Inflammatory macrophage (primary cell): ENCODE measurements at places on chromosomes 5 and 9.
A peak's percentile ranks its signal among the peaks of the same experiment; 100 is the strongest.

- no peak for DNase-seq
Observed at GRCh38 chr5:138755084-138755748, 2.0 kb downstream of the CTNNA1 start.

DNA sequence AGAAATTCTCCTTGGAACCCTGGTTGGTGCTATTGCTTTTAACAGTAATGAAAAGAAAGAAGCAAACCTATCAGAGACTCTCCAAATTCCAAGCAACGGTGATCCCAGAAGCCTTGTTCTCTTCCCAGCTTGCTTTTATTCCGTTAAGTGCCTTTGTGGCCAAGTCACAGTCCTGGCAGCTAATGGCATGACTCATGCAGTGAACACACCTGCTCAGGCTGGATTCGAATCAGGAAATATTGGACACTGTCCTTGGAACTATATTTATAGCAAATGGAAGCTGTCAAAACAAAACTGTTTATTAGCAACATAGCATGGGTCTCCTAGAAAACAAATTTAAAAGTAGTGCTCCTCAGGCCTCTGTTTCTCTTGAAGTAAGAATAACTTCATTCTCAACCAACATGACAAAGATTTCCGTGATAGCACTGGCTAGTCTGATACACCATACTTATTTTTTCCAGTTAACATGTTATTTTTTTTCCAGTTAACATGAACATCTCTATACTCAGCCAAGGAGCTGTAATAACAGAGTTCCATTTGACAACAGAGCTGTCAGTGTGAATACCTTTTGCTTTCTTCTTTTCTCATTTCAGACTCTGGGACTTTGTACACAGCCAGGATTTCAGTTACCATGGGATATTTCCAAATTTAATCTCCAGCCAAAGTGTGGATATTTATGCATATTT, 502.4 kb downstream of the GADD45G start:
- no peak for DNase-seq

DNA sequence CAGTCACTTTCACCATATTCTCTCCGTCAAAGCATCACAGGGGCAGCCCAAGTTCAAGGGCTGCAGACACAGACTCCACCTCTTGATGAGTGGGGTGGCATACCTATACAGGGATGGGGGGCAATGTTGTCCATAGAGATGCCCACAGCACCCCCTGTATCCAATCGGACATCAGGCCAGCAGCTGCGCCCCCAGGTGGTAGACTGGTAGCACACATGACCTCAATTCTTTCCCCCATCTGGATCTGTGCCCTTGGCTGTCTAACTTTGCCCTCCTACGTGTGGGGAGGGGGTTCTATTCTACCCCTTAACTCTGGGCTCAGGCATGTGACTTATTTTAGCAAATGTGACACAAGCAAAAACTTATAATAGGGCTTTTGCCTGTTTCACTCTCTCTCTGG, 84.0 kb upstream of the SLC25A48 start:
- DNase-seq: no peak

DNA sequence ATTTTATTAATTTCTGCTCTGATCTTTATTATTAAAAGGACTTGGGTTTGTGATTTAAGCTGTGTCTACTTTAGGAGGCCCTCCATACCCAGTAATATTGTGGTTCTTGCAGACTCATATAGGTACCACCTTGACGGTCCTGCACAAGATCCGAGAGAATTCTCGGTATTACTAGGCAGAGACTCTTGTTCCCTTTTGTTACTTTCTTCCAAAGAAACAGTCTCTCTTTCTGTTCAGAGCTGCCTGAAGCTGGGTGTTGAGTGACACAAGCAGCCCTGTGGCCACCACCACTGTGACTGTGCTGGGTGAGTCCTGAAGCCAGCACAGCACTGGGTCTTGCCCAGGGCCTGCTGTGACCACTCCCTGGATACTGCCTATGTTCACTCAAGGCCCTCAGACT, 666.6 kb downstream of the SEMA5A start:
- DNase-seq: no peak

DNA sequence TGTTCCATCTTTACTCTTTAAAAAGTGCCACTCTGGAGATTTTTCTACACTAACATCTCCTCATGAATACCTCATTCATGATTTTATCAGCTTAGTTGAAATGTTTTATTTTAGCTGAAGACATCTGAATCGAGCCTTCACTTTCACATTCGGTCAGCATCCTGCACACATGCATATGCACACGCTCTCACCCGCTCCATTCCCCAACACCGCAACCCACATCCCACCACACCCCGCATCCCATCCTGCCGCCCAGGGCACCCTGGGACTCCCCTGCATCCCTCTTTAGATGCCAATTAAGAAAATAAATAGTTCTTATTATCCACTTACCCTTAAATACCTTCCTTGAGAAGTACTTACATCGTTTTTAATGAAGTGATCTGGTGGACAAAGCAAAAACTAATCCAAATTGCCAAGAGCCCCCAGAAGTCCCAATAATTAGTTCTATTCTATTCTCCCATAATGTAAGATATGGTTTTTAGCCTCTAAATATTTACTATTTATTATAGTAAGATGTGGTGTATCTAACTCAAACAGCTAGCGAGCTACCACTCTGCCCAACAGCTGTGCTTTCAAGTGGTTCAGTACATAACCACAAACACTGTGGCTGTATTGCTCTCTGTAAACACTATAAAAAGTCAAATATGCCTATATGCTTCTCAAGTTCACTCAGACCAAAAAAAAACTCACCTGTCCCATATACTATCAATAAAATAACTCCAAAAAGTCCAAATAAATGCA, 38.2 kb downstream of the GZMK start:
- no peak for DNase-seq

- DNase-seq: no peak
Observed at GRCh38 chr5:78603636-78604175, 44.9 kb downstream of the LHFPL2 start.

DNA sequence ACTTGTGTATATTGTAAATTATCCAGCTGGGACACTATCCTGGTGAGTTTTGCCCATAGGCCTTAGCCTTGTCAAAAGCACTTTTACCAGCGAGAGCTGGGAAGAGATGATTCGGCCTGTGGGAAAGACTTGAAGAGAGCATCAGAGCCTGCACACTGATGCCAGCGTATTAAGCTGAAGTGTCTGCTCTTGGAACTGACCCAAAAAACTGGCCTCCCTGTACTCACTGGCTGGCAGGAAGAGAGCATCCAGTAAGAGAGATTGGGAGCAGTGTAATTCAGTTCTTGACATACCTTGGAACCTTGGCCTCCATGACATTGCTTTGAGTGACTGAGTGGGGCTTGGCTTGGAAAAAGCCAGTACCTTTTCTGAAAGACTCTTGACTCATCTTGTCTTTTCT, 73.7 kb downstream of the ZNF462 start:
- DNase-seq: no peak

DNA sequence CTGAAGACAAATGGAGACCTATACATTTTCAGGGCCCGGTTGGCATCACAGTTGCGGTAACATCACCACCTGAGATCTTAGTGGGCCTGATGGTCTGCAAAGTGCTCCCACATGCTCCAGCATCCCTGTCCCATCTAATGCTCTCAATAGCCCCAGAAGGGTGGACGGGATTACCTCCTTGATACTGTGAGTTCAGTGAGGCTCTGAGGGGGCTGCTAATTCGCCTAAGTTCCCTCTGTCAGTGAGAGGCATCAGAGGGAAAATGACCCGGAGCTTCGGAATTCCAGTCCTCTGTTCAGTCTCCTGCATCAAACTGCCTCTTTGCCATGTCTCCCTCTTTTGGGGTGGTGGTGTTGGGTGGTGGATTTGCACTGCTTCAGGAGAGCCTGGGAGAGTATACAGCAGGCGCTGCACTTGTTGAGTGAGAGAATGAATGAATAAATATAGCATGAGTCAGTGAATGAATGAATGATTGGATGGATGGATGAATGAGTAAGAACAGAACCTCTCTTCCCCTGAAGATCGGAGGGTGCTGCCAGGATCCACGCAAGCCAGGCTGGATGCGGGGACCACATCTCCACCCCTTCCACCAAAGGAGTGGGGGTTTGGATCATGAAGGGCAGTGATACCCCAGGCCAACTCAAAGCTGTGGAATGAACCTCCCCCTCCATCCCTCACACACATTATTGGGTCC, 141.0 kb downstream of the GABBR2 start:
- no peak for DNase-seq

GRCh38 chr5:113382731-113383130, 52.1 kb downstream of the TSSK1B start:
- no peak for DNase-seq

DNA sequence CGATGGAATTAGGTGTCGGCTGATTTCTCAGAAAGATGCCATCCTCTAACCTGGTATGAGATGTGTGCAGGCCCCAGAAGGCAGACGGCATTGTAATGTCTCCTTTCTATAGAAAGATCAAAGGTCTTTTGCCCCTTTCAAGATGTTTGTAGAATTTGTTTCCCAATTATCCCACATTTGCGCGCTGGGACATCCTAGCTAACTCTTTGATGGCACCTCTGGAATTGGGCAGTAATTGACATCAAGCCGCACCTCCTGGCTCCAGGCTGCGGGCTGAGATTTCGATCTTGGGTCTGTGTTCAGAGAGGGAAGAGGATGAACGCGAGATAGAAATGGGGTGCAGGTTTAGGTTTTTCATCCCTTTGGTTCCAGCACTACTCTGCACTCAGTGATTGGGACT, 84.8 kb upstream of the LMX1B start:
- no peak for DNase-seq

DNA sequence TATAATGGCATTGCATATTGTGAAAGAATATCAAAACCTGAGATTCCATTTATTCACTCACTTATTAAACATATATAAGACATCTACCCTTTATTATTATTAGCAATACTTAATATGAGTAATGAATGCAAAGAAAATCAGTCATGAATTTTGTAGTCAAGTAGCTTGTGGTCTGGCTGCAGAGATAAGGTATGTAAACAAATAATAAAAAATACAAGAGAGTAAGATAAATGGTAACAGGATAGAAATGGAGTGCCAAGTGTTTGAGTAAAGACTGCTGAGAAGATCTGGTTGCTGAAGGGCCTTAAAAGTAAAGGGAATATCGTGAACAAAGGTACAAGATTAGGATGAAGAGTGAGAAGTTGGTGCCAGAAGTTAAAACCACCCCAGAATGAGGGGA, 18.4 kb downstream of the TRIM32 start:
- no peak for DNase-seq

GRCh38 chr5:173602423-173602822, 14.0 kb downstream of the BOD1 start:
- peak; percentile 9 for DNase-seq

DNA sequence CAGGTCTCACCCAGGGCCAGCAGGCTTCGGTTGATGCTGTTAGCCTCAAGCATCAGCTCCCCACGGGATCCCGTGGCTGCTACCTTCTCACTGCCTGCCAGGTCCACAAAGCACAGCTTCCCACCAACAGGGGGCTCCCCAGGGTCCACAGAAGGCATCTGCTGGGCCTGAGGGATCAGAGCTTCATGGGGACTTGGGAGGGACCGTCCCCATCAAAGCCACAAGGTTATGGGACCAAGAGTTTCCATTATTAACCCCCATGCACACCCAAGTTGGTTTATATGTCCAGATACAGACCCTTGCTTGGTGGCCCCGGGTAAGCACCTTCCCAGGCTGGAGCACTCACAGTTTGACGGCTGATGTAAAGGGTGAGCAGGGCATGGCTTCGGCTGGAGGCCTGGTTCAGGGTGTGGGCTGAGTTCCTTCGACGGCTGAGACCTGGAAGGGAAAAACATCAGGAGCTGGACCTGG, 3.0 kb downstream of the KIF12 start:
- no peak for DNase-seq

DNA sequence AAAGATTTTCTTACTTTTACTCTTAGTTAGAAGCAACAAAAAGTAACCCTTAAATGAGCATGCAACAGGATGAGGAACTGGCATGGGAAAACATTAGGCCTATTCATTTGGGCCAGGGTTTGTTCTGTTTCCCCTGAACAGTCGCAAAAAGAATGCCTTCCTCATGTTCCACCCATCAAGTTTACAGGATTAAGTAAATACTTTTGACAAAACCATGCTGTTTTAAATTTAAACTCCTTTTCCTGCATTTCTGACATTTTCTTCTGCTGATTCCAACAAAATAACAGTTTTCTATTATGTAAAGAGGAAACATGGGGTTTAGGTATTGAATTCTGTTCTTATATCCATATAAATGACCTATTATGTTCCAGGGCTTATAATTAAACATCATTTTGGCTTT, 236.6 kb upstream of the ACTBL2 start:
- DNase-seq: no peak

DNA sequence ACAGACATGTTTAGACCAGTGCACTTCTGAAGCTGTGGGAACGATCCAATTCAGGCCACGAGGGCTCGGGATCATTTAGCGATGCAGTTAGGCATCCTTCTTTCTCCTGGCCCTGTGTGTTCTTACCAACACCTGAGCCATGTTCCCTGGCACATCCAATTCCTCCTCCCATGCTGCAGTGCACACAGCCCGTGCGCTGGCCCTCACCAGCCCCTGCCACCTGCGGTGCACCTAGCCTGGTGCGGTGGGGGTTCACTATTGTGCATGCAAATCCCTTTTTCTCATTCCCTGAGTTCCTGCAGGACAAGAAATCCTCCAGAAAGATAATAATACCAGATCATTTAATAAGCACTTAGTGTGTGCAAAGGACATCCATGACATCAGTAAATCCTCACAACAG, 53.5 kb downstream of the NEURL1B start:
- no peak for DNase-seq

GRCh38 chr9:16401701-16402100, 468.8 kb downstream of the BNC2 start:
- peak; percentile 76 for DNase-seq

- no peak for DNase-seq
Observed at GRCh38 chr9:133168432-133168831, 4.7 kb upstream of the GBGT1 start.

DNA sequence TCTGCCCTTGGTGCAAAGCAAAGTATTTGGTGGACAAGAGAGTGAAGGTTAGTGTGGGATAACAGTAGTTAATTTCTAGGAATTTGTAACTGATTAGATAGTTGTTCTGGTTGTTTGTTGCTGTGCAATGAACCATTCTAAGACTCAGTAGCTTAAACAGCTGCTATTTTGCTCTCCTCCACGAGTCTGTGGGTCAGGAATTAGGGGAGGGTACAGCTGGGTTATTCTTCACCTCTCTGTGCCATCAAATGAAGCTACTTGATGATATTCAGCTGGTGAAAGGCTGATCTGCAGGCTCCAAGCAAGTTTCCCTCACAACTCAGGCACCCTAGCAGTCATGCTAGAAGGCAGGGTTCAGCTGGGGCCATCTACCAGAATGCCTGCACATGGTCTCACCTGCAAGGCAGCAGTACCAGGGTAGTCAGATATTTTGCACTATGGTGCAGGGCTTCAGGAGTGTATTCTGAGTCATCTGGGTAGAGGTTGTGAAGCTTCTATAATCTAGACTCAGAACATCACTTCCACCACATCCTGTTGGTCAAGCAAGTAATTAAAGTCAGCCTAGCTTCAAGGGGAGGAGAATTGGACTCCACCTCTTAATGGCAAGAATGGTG, 159.5 kb upstream of the SLC28A3 start:
- DNase-seq: no peak

GRCh38 chr9:20732118-20732517, 48.1 kb downstream of the FOCAD start:
- no peak for DNase-seq

- DNase-seq: no peak
Observed at GRCh38 chr5:148085977-148086705, 22.4 kb downstream of the SPINK5 start.
